Dermis lymphatic vessel endothelial cell (primary cell): ENCODE measurements at places on chromosomes 5 and 9. TPM values are rescaled to one million over a fixed set of nuclear protein-coding genes. Genes with fewer than 3 reads are reported as not detected.

Gene LPCAT1
- total RNA-seq: 16.3 and 20.9 TPM in 2 replicates

Gene ECM2
- total RNA-seq: under 0.01 TPM in 1 of 2 replicates, not detected in the other

Gene PCDHGA3
- 0.54 and 0.69 TPM in 2 replicates for total RNA-seq

Gene HSPA4
- total RNA-seq: 88.4 and 121 TPM in 2 replicates

Gene LHX3
- total RNA-seq: not detected in 2 replicates

Gene CAMK2A
- total RNA-seq: not detected in 2 replicates

Gene TRPM3
- total RNA-seq: 0.11 and 0.43 TPM in 2 replicates

Gene C5orf15
- total RNA-seq: 24.9 and 29.6 TPM in 2 replicates

Gene GBGT1
- 16.5 and 32.2 TPM in 2 replicates for total RNA-seq

Gene PCDHB6
- 0.09 and 0.11 TPM in 2 replicates for total RNA-seq

Gene LRRC19
- not detected in 2 replicates for total RNA-seq

Gene DOK3
- 1.4 and 2.1 TPM in 2 replicates for total RNA-seq

Gene SPATA31E1
- total RNA-seq: not detected in 2 replicates

Gene PCA3
- 0.11 and 0.17 TPM in 2 replicates for total RNA-seq

Gene NFX1
- total RNA-seq: 12.5 and 13.3 TPM in 2 replicates

Gene PCDHB15
- total RNA-seq: 0.43 and 0.86 TPM in 2 replicates

Gene MOB3B
- 1.5 and 2.2 TPM in 2 replicates for total RNA-seq

Gene CCDC192
- total RNA-seq: not detected in 2 replicates

Gene SPATA31D4
- not detected in 2 replicates for total RNA-seq

Gene SMIM33
- total RNA-seq: not detected in 2 replicates

Gene DMRT2
- total RNA-seq: not detected in 2 replicates

Gene PGM5
- 87.0 and 134 TPM in 2 replicates for total RNA-seq

Gene GFPT2
- total RNA-seq: 0.34 and 1.2 TPM in 2 replicates

Gene ARHGEF28
- 36.6 and 52.0 TPM in 2 replicates for total RNA-seq

Gene LPAR1
- 0.09 and 0.43 TPM in 2 replicates for total RNA-seq

Gene ENDOG
- 18.0 and 18.6 TPM in 2 replicates for total RNA-seq

Gene ST8SIA4
- total RNA-seq: 6.9 and 9.4 TPM in 2 replicates

Gene IL3
- not detected in 2 replicates for total RNA-seq

Gene UBE2D2
- 54.3 and 55.1 TPM in 2 replicates for total RNA-seq

Gene OTP
- total RNA-seq: not detected in 2 replicates

Gene DNAJB5
- total RNA-seq: 4.1 TPM in 2 replicates

Gene BBLN
- 32.7 and 35.1 TPM in 2 replicates for total RNA-seq

Gene CYLC2
- total RNA-seq: not detected in 2 replicates

Gene ANKRD55
- total RNA-seq: 2.9 and 3.0 TPM in 2 replicates

Gene ARSI
- 0.54 TPM in 1 of 2 replicates, not detected in the other for total RNA-seq

Gene GRM6
- not detected in 2 replicates for total RNA-seq

Gene SAXO1
- total RNA-seq: not detected in 2 replicates

Gene GABRG2
- total RNA-seq: not detected in 2 replicates

Gene SLC27A6
- total RNA-seq: under 0.01 and 0.11 TPM in 2 replicates

Gene C7
- 0.09 and 0.33 TPM in 2 replicates for total RNA-seq

Gene MARCHF6
- total RNA-seq: 60.6 and 61.9 TPM in 2 replicates
